ENCODE measurements at places on chromosomes 7 and 10.

DNA sequence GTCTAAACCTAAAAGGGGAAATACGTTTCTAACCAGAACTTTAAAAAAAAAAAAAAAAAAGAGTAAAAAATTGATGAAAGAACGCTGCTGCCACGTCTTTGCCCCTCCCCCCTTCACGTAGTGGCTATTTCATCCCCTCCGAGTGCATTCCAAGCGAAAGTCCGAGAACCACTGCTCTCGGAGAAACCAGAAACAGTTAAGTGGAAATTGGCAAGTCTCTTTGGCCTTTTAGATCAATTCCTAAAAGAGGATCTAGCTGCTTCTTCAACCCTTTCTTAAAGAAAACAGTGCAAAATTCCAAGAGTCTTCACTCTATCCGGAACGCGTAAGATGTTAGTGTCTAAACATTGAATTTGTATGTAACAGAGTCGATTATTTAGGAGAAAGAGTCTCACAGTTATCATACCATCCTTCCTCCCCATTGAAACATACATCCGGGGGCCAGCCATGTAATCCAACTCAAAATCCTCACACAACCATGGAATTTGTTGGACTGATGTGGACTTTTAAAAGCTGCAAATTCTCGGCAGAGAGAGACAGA is 1.1 kb downstream of the P4HA1 start:
- no peak for DNase-seq

- DNase-seq = no peak
Measured at GRCh38 chr7:130463553-130464434, 23.0 kb upstream of the CEP41 start.

DNA sequence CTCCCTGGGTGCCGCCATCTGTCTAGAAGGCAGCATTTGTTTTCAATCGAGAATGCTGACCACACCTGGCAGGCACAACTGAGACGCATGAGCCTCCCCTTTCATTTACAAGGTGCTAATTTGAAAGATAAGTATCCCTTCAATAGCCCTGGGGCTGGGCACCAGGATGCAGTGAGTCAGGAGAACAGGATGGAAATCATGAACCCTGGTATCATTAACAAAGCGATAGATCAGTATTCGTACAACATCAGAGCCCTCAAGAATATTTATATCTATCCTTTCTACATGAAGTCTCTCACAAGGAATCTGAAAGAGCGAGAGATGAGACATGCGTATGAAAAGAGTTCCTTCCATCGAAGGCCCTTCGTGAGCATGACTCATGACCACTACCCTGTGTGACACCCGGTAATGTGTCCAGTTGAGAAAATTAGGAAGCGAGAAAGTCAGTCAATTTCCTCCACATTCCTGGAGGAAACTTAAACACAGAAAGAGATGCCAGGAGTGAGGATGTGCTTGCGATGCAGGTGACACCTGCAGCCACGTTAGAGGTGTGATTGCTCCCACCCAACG is 123.1 kb upstream of the PITRM1 start:
- no peak for DNase-seq

GRCh38 chr10:33524041-33524440 is 189.6 kb upstream of the NRP1 start:
- DNase-seq = no peak

DNA sequence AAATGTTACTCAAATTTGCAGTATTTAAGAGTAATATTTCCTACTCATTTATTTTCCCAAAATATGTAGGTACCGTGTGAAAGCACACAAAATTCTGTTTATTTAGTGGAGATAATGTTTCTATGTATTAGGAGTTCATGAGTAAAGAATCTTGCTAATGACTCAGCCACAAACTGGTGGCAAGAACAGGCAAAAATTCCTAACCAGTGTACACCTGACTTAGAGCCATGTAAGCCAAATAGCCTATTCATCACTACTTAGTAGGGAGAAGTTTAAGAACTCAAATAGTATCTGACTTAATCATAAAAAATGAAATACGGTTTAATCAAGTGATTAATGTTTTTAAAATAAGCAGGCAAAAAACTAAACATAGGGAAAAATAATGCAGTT is 169.0 kb downstream of the SRPK2 start:
- DNase-seq = no peak

DNA sequence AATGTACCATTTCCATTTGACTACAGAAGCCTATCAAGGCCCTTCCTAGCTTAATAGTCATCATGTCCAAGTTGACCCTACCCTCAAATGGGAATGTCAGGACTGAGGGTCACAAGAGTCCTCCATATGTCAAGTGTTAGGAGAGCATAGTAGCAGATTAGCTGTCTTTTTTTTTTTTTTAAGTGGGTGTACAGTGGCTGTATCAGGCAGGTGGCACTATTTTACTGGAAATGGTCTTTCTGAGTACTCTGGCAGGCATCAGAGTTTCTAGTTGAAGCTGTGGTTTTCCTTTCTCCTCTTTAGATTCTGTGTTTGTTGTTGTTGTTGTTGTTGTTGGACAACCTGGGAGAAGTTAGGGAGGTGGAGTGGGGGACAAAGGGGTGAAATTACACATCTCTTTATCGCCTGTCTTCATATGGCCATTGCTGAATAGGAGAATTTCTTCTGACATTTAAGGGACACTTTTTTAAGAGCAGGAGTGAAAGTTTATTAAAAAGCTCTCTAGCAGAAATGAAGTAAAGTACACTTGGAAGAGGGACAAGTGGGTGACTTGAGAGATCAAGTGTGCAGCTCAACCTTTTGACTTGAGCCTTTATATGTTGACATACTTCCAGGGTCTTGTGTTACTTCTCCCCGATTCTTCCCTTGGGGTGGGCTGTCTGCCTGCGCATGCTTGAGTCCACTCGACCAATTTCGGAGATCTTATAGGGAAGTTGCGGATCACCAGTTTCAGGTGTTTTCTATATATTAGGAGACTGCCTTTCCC is 104.1 kb upstream of the FOXP2 start:
- peak; percentile 18 for DNase-seq

DNA sequence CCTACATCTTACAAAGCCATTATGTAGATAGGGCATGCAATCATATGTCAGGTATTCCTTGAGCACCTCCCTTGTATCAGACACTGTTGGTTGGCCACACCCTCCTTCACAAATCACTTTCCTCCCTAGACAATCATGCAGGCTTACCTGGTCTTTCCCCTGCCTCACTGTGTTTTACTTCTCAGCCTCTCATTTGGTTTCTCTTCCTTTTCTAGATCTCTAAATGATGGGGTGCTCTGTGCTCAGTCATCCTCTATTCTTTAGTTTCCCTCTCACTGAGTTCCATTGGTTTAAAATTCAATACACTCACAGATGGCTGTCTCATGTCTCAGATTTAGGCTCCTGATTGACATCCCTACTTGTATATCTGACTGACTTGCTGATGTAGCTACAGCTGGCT is 31.4 kb downstream of the ANK3 start:
- no peak for DNase-seq

DNA sequence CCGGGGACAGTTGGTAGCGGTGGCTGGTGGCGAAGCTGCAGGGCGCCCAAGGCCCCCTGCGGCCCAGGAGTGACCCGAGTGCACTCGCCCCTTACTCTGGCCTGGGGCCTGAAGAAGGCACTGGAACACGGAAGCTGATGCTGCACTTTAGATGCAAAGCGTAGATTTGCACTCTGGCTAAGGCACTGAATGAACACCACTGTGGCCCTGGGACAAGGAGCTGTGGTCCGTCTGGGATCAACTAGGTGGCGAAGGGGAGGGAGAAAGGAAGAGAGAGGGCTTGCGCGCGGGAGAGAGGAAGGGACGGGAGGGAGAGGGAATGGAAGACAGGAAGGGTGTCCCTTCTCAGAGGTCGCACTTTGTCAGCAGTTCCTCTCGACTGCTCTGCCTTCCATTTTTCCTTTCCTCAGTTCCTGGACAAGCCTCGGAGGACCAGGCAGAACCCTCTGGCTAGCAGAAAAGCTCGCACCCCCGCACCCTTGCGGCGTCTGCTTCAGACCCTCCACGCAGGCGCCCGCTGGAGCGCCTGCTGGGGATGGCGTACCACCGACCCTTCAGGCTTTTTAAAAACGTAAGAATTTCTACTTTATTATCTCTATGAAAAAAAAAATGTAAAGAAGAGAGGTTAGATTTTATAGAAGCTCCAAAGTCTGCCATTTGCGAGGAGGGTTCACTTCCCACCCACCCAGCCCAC is 1.2 kb downstream of the FERD3L start:
- DNase-seq = no peak

GRCh38 chr7:25720427-25720826 is 431.6 kb upstream of the NFE2L3 start:
- peak; percentile 21 for DNase-seq

DNA sequence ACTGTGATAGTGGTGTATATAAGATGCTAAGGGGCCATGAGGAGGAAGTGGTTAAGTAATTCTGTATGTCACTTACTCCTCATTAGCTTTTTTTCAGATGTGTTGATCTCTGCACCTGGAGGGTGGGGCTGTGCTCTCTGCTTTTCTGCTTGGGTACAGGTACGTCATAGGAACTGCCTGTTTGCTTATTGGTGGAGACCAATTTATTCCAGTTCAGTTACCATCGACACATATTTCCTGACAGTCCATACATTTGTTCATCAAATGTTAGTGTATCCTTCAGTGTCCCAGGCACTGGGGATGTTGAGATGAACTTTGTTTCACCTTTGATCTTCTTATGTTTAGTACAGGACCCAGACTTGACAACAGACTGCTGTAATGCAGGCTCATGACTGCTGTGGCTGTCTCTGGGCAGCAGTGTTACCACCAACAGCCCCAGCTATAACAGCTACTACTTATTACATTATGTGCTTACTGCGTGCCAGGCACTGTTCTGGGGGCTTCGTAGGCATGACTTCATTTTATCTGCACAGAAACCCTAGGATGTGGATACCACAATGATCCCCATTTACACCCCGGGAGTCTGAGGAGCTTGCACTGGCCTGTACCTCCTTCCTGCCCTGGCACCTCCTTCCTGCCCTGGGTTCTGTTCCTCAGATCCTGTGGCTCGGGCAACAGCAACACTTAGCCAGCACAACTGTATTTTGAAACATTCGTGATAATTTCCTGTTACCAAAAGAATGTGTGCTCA is 87.4 kb downstream of the BUB3 start:
- DNase-seq = no peak

DNA sequence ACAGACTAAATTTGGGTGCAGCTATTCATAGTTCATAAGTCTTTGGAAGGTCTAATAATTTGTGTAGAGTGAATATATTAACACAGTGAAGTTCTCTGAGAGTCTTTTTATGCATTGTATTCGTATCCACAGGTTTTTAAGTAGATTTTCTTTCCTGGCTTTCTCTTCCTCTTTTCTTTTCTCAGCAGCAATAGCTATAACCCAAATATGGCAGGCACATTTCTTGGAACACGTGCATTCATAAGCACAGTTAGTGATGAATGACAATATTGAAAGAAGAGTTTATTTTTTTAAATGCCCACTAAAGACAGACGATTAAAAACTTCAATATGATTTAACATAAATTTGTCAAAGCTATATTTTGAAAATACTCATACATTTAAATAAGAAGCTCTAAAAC is 220.5 kb upstream of the MBL2 start:
- no peak for DNase-seq

GRCh38 chr7:127828843-127829500 is 177.0 kb downstream of the SND1 start:
- DNase-seq = no peak

DNA sequence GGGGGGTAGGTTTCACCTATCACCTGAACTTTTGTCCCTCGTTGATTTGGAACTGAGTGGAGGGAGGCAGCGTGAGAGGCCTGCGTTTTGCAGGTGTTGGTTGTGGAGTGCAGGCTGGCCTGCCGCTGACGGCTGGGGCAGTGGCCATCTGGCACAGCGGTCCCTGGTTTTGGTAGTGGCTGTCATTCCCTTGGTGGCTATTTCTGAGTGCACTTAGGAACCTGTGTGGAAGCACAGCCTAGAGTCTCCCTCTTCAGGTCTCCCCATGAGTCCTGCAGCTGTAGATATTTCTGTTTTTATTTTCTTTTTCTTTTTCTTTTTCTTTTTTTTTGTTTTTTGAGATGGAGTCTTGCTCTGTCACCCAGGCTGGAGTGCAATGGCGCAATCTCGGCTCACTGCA is 129.2 kb downstream of the CUL2 start:
- no peak for DNase-seq

DNA sequence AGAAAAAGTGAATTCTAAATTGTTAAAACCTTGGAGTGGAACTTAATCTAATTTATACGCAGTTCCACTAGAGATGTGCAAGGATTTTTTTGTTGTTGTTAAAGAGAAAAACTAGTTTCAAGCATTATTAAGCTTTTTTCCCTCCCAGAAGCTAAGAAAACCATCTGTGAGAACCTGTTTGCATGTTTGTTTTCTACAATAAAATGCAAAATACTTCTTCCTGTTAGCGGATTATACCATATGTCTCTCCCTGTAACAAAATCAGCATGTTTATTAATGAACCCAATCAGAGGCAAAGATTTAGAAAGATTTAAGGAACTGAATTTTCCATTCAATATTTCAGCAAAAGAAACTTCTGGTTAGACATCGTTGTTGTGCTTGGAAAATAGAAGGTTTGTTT is 579.8 kb upstream of the GALNT17 start:
- DNase-seq = no peak

DNA sequence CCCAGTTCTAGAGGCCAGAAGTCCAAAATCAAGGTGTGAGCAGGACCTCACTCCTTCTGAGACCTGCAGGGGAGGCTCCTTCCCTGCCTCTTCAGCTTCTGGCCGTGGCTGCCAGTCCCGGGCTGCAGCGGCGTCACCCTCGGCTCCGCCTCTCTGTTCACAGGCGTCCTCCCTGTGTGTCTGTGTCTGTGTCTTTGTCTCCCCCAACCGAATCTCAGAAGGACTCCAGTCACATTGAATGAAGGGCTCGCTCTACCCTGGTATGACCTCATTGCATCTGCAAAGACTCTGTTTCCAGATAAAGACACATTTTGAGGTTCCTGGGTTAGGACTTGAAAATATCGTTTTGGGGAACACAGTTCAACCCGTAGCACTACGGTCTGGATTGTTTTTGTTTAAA is 33.1 kb upstream of the GALNT11 start:
- peak; percentile 57 for DNase-seq

- DNase-seq = no peak
Measured at GRCh38 chr10:53843736-53844362, 957.2 kb downstream of the PCDH15 start.

DNA sequence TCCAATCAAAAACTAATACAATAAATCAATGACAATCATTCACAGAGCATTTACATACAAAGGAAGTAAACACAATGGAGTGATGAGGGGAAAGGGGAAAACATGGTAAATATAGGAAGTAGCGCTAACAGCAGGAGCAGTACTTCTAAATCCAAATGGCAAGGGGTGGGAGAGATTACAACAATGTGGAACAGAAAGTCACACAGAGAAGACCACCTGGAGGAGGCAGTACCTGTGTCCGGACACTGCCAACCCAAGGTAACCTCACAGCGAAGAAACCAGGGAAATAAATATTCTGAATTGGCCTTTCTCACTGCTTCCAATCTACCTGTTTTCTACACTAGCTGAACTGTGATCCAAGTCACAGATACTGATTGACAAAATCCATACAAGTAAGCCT is 58.2 kb downstream of the ABI1 start:
- no peak for DNase-seq

- no peak for DNase-seq
Measured at GRCh38 chr7:50673096-50673495, 107.9 kb upstream of the DDC start.
